ENCODE measurements at places on chromosomes 7 and 10. TPM values are rescaled to one million over a fixed set of nuclear protein-coding genes. Genes with fewer than 3 reads are reported as not detected.

FAM131B gene
- total RNA-seq, result 1.3 TPM

SNCG gene
- 3.5 TPM for total RNA-seq

SLC13A1 gene
- not detected for total RNA-seq

WDR86 gene
- 1.3 TPM for total RNA-seq

RBM17 gene
- total RNA-seq, result 47.5 TPM

MOSPD3 gene
- 5.2 TPM for total RNA-seq

HECW1 gene
- 1.7 TPM for total RNA-seq

Measured in fibroblast of villous mesenchyme (primary cell).